Ovary (tissue), 10 donors: ENCODE measurements at places on chromosomes 6 and 20.
A peak's percentile ranks its signal among the peaks of the same experiment; 100 is the strongest.

GRCh38 chr20:16271450-16271849 lies 301.8 kb downstream of the KIF16B start:
- no peak for DNase-seq

DNA sequence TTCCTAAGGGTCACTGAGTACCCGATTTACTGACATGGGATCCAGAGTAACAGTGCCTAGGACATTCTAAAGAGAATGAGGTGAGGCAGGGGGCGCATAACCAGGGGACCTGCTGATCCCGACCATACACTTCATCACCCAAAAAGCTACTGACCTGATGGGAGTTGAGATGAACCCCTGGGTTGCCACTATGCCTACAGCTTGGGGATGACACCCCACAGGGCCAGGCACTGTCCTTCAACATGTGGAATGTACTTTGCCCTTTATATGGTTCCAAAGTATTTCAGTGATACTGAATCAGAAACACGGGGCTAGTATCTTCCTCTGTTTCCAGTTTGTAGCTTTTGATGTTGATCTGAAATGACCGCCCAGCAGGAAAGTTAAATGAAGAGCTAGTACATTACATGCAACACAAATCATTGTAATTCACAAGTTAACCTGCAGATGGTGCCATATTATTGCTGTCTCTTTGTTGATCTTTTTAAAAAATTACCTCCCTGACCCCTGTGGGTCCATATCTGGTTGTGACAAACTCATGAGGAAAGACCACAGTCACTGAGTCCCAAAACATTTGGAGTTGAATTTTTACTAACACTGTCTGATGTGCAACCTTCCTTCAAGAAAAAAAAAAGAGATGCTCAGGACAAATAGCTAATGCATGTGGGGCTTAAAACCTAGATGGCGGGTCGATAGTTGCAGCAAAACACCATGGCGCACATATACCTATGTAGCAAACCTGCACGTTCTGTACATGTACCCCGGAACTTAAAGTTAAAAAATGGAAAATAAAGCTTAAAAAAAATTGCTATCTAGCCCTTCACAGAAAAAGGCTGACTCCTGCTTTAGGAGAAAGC lies 42.7 kb upstream of the GCNT2 start:
- DNase-seq = no peak

DNA sequence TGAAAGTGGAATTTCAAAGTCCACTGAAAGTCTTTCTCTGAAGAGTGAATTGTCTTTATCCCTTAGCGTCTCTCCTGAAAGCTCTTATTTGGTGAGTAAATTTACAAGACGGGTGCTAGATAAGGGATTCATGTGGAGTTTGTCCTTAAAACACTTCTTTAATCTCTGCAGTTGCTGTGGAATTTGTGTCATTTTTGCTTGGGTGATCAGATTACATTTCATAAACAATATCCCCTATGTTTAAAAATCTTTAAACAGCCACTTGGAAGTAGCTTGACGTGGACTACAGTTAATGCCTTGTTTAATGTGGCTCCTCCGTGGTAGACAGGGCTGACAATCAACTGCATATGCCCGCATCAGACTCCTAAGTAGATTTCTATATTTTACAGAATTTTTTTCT lies 175.4 kb upstream of the ZNF217 start:
- no peak for DNase-seq

- no peak for DNase-seq
Measured at GRCh38 chr20:34302312-34302722, 838 bp downstream of the AHCY start.

DNA sequence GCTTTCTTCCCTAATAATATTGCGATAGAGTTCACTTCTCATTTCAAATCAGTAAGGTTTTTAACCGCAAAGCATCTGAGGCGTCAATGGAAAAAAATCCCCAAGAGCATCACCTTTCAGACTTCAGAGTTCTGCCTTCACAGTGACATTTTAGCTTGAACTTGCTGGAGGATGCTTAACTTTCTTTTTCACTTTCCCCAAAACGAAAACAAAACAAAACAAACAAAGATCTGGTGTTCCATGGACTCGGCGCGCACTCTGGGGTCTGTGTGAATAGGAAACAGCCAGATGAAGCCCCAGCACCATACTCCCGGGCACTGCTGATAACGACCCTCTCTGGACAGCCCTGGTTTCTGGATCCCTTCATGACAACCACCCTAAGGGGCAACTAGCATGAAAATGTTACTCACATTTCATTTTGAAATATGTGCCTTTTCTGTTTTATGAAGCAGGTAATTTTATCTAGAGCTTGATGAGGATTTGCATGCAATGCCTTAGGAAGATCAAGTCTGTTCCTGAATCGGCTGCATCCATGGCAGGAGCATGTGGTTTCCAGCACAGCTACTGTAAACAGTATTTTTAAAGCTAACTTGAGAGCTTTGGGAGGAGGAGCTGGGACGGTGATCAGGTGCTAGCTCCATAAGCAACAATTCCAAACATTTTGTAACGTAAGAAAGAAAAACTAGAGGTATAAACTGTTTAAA lies 44.5 kb downstream of the RAMACL start:
- no peak for DNase-seq

GRCh38 chr20:34143951-34144350 lies 31.9 kb upstream of the EIF2S2 start:
- no peak for DNase-seq

GRCh38 chr6:168017629-168018028 lies 20.2 kb downstream of the KIF25 start:
- no peak for DNase-seq

DNA sequence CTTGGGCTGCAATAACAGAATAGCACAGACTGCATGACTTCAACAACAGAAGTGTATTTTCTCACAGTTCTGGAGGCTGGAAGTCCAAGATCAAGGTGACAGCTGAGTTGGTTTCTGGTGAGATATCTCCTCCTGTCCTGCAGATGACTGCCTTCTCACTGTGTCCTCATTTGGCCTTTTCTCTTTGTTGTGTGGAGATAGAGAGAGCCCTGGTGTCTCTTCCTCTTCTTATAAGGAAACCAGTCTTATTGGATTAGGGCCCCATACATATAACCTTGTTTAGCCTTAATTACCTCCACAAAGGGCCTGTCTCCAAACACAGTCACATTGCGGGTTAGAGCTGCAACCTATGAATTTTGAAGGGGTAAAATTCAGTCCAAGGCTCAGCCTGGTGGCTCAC lies 57.0 kb upstream of the BMP6 start:
- DNase-seq = no peak

- no peak for DNase-seq
Measured at GRCh38 chr20:2708073-2708415, 15.5 kb downstream of the EBF4 start.

- no peak for DNase-seq
Measured at GRCh38 chr6:132937466-132937906, 123.1 kb downstream of the RPS12 start.

GRCh38 chr6:109527989-109528388 lies 45.0 kb upstream of the ZBTB24 start:
- no peak for DNase-seq

- no peak for DNase-seq
Measured at GRCh38 chr6:56043076-56043475, 167.7 kb upstream of the BMP5 start.

GRCh38 chr6:153096031-153096430 lies 35.1 kb downstream of the RGS17 start:
- no peak for DNase-seq

- no peak for DNase-seq
Measured at GRCh38 chr6:82622461-82622860, 258.8 kb downstream of the TPBG start.

- DNase-seq = no peak
Measured at GRCh38 chr6:98782772-98783171, 51.6 kb upstream of the POU3F2 start.

- DNase-seq = peak; percentile 71
Measured at GRCh38 chr6:29631860-29632731, 887 bp downstream of the GABBR1 start.

DNA sequence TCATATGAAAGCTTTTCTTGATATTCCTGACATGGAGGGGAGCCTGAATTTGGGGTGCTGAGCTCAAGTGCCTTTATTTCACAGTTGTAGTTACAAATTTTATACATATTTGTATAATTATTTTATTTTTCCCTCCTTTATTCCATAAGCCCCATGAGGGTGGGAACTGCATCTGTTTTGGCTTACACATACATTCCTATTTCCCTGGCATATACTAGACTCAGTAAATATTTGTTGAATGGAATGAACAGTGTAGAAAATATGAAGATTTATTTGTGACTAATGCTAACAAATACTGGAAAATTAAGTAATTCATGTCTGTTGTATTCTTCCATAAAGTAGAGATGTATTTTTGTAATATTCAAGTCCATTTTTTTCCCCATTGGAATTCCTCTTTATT lies 127.1 kb downstream of the MYO6 start:
- no peak for DNase-seq

- DNase-seq = no peak
Measured at GRCh38 chr6:166588691-166589336, 2.3 kb upstream of the RAMACL start.

DNA sequence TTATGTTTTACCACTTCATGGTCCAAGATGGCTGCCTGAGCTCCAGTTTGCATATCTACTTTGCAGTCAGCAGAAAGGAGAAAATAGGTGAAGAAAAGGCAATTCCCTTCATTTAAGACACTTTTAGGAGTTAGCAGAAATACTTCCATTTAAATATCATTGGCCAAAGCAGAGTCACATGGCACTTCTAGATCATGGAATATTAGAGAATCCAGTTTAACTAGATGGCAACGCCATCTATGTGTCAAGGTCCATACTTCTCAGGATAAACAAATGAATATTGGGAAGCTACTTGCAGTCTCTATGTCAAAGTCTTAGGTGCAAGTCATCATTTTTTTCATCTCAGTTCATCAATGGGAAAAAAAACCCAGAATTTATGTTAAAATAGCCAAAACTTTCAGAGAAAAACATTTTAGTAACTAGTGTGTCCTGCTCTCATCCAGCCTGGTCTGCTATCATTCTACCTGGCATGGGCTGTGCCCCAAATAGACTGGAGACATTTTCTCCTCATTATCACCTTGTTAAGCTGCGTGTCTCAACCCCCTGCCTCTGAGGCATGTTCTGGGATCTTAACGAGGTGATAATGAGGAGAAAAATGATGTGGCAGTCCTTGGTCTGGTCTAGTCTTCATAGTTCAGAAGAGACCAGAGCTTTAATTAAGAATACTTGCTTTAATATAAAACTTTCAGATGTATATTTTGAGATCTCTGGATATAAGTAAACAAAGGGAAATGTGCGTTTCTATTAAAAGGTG lies 227.3 kb downstream of the TBX18 start:
- no peak for DNase-seq

DNA sequence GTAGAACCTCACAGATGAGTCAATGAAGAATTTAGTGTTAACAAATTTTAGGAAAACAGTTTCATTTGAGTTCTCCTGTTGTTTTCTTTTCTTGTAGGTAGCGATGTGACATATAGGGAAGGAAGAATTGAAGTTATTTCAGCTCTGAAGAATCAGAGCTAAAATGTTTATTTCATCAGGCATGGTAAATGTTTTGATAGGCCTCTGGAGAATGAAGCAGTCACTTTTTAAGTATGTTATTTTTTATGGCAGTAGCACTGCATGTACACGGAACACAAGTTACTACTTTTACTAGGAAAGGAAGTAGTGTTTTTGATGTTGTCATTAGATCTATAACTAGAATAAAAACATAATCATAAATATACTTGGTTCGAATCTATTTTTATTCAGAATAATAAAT lies 1357.3 kb upstream of the CITED2 start:
- no peak for DNase-seq

DNA sequence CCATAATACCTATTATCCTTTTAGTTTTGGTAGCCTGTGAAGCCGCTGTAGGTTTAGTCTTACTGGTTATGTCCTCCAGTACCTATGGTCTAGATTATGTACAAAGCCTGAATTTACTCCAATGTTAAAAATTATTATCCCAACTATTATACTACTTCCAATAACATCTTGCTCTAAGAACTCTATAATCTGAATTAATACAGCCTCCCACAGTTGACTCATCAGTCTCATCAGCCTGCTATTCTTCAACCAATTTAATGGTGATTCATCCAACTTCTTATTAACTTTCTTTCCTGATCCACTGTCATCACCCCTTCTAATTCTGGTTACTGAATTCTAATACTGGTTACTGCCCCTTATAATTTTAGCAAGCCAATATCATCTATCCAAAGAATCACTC lies 370.3 kb upstream of the OPRM1 start:
- no peak for DNase-seq

- DNase-seq = no peak
Measured at GRCh38 chr6:9593554-9593953, 821.3 kb downstream of the TFAP2A start.

- no peak for DNase-seq
Measured at GRCh38 chr20:57688295-57688694, 21.5 kb downstream of the PMEPA1 start.

- DNase-seq = no peak
Measured at GRCh38 chr20:52497731-52498130, 306.2 kb upstream of the ZFP64 start.

GRCh38 chr20:11242320-11242719 lies 568.5 kb upstream of the JAG1 start:
- DNase-seq = no peak

GRCh38 chr6:10458287-10458686 lies 43.4 kb upstream of the TFAP2A start:
- no peak for DNase-seq

DNA sequence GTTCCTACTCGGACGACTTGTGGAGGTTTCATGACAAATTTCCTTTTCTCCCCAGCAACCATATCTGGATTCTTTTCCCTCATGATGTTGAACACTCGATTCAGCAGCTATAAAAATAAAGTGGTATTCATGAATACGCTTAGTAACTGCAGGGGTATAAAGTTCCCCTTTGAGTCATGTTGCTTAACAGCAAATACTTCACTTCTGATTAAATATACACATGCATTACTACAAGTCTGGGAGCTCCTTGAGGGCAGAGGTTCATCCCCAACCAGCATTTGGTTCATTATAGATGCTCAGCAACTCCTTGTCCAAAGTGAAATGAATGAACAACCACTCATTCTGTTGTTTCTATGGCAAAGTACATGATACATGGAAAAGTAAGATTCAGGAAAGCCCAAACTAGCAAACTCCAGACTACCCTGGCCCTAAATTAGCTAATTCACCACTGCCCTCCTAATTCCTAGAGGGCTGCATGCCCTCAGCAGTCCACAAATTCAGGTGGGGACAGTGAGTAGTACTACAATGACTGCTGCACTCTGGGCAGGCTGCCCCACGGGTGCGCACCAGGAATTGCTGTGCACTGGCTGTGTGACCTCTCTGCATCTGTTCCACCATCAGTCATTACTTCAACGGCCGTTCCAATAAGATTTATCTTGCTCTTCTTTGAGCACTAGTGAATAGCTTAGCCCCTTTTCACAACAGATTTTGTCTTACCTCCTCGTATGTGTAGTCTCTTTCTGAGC lies 15.2 kb downstream of the EIF2S2 start:
- no peak for DNase-seq

DNA sequence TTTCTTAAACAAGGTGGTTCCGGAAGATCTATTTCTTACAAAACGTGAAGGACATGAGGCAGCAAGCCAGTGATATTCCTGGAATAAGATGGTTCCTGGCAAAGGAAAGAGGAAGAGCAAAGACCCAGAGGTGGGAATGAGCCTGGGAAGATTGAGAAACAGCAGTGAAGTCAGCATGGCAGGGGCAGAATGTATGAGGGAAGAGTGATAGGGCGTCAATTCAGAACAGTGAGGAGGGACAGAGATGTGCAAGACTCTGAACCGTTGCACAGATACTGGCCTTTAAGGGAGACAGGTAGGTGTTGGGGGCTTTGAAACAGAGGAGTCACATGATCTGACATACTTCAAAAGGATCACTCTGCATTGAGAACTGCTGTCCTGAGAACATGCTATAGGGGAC lies 338.3 kb downstream of the CBLN4 start:
- no peak for DNase-seq

GRCh38 chr6:45658958-45659357 lies 281.2 kb upstream of the SUPT3H start:
- no peak for DNase-seq
